Muscle of arm (tissue), 14 donors: ENCODE measurements at places on chromosomes 2 and 18.

DNA sequence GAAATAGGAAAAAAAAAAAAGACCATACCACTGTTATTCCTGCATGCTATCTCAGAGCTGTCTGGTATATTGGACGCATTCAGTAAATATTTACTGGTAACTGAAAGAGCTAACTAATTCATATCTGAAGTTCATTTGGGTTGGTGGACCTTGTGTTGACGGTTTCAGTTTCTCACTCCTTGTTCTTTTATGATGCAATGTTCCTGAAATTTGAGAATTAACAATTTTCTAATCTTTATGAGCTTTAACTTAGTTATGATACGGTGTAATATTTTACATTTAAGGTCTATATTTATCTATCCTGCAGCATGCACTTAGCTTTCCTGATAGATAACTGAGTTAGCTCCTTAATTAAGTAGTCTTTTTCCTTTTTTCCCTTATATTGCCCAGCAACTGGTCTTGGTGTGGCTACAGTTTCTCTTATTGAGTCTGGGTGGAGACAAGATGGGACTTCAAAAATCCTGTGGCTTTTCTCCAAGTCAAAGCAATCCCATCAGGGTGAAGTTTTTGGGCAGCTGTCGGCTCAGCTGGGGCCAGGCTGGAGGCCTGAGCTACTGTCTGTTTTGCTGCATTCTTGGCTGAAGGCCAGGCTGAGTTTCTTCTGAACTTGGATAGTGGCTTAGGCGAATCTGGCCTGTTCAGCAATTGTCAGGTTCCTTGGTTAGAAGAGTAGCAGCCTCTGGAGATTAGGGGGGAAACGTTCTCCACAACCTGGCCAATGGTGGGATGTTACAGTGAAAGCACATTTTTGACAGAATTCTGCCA lies 78.4 kb upstream of the MEX3C start:
- DNase-seq = peak; percentile 55

GRCh38 chr2:64115808-64116598 lies 28.2 kb downstream of the PELI1 start:
- no peak for DNase-seq

- no peak for DNase-seq
Observed at GRCh38 chr2:8255448-8255800, 426.4 kb upstream of the ID2 start.

- DNase-seq = no peak
Observed at GRCh38 chr2:222950638-222951285, 89.9 kb downstream of the ACSL3 start.

- DNase-seq = no peak
Observed at GRCh38 chr2:121038431-121038830, 246.6 kb downstream of the TFCP2L1 start.

DNA sequence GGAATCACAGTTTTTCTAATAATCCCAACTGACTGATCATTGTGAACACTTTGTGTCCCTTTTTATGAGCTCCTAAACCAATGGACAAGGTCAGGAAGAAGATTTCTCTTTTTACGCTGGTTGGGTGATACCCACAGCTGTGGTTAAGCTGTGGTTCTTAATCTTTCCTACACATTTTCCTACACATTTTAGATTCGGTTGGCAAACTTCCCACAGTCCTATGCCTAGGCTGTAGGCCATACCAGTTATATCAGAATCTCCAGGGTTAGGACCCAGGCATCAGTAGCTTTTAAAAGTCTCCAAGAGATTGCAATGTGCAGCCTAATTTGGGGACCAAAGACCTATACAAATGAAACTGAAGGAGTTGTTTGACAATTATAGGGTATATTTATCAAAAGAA lies 203.0 kb downstream of the SP3 start:
- DNase-seq = no peak

DNA sequence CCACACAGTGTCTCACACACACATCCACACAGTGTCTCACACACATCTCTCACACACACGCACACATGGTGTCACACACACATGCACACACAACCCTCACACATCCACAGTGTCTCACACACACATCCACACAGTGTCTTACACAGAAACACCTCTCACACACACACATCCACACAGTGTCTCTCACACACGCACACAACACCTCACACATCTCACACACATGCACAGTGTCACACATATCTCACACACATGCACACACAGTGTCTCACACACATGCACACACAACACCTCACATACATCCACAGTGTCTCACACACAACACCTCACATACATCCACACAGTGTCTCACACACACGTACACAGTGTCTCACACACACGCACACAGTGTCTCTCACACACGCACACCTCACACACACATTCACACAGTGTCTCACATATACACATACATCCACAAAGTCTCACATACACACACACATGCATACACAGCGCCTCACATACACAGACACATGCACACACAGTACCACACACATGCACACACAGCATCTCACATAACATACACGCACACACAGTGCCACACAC lies 473.9 kb upstream of the HS6ST1 start:
- DNase-seq = no peak

GRCh38 chr18:57561728-57562423 lies 24.6 kb downstream of the FECH start:
- peak; percentile 48 for DNase-seq

DNA sequence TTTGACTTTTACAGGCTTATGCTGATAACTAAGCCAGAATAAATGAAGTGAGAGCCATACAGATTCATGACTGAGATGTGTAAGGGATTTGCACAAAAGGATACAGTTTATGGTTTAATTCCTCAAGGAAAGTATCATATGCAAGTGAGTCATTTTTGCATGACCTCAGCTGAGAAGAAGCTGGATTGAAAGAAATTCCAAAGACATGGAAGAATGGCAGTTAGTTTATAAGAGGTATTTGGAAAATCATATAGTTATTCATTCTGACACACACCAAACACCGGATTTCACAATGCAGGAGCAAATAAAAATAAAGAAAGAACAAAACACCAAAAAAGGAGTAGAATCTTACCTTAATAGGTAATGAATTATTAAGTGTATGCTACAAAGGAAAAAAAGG lies 83.2 kb upstream of the RND3 start:
- peak; percentile 31 for DNase-seq

DNA sequence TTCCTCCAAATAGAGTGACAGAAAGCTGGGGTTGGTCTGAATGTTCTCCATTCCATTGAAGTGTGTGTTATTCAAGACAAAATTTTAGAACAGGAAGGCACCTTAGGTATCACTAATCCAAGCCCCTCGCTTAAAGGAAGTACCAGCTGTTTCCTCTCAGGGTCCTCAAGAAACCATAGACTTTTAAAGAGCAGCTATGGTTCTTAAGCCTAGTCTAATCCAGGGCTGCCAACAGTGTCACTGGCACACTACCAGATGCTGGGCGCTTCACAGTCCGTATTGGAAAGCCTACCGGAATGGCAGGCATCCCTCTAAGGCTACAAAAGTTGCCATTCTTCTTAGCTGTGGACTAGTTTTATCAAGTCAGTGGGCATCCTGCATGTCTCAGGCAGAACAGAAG lies 1.9 kb downstream of the NEMP2 start:
- no peak for DNase-seq

- DNase-seq = no peak
Observed at GRCh38 chr2:132668189-132668823, 1.7 kb downstream of the LYPD1 start.

DNA sequence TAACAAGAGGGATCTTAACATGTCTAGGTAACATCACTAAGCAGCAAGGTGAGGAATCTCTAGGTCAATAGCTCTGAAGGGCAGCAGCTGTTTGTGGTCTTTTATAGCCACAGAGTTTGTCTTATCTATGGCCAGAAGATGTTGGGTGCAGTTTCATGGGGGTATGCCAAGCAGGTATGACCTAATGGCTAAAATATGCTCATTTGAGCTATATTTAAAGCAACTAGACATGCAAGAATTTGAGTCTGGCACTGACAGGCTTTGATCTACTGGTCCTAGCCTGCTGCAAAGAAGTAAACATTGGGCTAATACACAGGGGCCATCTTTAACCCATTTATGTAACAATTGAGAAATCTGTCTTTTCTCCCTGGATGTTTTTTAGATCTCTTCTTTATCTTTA lies 13.9 kb upstream of the UGP2 start:
- DNase-seq = no peak

DNA sequence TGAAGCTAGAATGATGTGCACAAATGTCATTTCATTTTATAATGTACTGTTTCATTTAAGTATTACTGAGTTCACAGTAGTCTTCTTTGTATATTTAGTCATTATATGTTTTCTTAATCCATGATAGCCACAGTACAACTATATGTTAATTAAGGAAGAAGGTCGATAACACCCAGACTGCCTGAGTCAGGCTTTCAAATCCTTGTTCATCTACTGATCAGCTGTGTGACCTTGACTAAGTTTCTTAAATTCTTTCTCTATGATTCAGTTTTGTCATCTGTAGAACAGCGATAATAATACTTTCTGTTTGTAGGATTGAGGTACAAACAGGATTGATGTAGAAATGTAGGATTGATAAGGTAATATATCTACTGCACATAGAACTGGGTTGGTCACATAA lies 5.4 kb downstream of the GCC2 start:
- no peak for DNase-seq

DNA sequence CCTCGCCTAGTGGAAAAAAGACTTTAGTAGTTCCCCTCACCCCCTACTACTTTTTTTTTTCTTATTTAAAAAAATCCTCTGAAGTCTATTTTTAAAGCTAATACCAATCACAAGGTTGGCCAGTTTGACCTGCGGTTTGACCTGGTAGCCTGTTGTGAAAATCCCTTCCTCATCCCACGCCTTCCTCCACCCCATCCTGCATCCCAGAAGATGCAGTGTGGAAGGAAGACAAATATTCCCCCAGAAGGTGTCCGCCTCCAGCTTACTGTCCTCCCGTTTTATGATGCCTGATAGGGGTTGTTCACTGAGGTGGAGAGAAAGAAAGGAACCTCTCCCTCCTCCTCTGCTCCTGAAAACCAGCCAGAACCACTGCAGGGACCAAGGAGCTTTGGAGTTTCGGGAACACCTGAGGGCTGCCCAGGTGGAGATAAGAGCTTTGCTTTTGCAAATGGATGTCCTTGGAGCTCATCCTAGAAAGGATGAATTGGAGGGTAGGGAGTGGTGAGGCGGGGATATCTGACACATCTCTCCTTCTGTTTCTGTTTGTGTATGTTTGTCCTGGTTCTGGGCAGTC lies 909 bp downstream of the ATP6V1C2 start:
- no peak for DNase-seq

DNA sequence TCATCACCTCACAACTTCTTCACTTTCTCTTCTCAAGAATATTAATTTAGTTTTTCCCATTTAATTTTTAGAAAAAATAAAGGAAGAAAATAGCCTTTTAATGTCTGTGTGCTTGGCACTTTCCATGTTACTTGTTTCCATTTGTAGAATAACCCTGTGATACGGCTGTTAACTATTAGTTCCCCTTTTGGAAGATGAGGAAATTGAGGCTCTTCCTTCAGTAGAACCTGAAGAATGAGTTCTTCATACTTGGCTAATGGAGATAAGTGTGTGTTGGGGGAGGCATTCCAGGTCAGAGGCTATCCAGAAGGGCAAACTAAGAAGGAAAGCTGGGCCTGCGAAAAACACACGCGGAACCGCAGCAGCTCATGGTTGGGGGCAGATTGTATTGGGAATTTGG lies 38.3 kb downstream of the ZNF532 start:
- DNase-seq = no peak

DNA sequence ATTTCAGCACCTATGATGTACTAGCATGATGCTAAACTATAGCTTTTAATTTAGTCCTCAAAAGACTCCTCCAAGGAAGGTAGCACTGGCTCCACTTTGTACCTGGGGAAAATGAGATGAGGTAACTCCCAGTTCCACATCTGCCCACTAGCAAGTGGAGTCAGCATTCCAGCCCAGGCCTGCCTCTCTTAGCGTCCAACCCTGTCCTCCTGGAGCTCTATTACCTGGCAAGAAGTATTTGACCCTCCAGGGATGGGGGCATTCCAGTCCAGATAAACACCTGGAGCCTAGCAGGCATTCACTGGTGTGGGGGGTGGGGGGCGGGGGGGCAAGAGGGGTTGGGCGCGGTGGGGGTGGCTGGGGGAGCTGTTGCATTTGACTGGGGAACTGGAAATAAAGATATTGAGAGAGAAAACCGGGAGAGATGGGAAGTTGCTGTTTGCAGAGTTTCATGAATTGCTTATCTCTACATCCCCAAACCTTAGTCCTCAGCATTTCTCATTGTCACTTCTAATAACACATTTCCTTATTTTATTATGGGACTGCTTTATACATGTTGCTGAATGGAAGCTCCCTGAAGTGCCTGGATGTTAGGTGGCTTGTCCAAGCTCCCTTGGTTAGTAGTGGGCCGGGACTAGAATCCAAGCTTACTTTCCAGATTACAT lies 22.0 kb upstream of the FZD5 start:
- no peak for DNase-seq

- DNase-seq = no peak
Observed at GRCh38 chr2:120887320-120887697, 151.6 kb downstream of the GLI2 start.

DNA sequence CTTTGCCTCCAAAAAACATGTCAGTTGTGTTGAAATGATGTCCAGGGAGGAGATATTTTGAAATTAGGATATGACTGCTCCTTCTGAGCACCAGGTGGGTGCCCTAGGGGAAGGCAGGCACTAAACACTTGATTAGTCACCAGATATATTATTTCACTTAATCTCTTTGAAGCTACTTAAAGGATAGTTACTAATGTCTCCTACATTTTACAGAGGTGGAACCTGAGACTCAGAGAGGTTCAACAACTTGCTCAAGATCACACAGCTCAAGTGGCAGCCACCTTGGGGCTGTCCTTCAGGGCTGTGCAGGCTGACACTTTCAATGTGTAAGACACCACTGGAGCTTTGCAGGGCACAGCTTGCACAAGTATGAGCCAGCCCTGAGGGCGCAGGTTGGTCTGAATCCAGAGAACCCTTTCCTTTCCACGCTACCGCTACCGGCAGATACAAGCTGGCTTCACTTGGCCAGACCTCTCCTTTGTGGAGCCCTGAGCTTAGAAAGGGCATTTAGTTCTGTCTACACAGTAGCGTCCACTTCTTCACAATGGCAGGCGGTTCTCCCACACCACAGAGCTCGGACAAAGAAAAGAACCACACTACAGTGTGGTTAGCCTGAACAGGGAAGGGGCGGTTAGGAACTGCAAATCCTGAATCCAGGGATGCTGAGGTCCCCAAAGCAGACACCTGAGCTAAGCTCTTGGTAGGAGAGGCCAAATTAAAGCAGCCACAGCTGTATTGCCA lies 16.4 kb downstream of the ALPK2 start:
- DNase-seq = no peak

- DNase-seq = no peak
Observed at GRCh38 chr2:140270224-140270623, 1490.0 kb upstream of the NXPH2 start.

DNA sequence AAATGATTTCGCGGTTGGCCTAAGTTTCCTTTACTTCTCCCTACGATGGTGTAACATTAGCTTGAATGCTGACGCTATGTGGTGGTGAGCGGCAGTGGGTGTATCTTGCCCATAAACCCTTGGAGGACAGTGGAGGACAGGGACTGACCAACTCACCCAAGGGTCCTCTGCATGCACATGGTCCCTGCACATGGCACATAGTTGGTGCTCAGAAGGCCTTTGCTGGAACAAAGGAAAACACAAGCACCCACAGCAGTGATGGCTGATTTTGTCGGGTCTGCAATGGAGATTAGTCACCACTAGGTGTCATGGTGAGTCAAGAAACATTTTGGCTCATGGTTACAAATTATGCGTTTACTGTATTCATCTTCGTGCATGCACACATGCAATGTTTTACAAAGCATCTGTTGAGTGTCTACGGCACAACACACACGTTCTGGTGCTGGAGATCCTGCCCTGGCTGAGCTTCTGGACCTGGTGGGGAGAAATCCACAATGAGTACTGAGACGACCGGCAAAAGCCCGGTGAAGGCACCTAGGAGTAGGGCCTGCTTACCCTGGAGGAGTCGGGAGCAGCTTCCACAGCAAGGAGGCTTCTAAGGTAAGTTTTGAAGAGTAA lies 44.0 kb downstream of the PDCL3 start:
- peak; percentile 35 for DNase-seq
